ENCODE measurements at places on chromosomes 12 and 14. TPM values are rescaled to one million over a fixed set of nuclear protein-coding genes. Genes with fewer than 3 reads are reported as not detected.

- DNase-seq: peak; percentile 68
These were observed 8.8 kb downstream of the USP15 start for GRCh38 chr12:62268956-62269355.

DNA sequence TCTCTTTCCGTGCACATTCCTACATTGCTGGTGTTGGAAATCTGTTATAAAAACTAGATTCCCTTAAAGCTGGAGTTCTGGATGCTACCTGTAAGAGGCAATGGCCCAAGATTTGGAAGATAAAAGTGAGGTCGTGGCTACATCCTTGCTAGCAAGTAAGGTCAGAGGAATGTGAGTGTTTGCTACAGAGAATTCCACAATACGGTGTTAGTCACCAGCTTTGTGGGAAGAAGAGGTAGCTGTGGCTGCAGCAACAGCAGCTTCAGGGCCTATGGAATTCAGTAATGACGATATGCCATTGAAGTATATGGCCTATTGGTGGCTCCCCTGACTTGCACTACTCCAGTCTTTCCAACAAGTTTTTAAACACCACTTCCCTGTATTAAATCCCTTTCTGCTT is 227.7 kb upstream of the TMEM260 start:
- DNase-seq: peak; percentile 89

GRCh38 chr12:130615861-130616345 is 100.2 kb downstream of the RIMBP2 start:
- no peak for DNase-seq

- DNase-seq: no peak
These were observed 92.2 kb downstream of the PIWIL1 start for GRCh38 chr12:130429656-130430505.

GRCh38 chr14:106681568-106681967 is 1155.2 kb downstream of the TMEM121 start:
- DNase-seq: no peak

GRCh38 chr12:81212996-81213696 is 135.3 kb downstream of the ACSS3 start:
- DNase-seq: no peak

Gene ACVR1B
- total RNA-seq: 17.0 TPM

GRCh38 chr12:123099560-123100192 is 51.2 kb downstream of the PITPNM2 start:
- DNase-seq: no peak

Gene KRT81
- total RNA-seq: not detected

- DNase-seq: no peak
These were observed 95.0 kb downstream of the CRADD start for GRCh38 chr12:93772003-93772700.

DNA sequence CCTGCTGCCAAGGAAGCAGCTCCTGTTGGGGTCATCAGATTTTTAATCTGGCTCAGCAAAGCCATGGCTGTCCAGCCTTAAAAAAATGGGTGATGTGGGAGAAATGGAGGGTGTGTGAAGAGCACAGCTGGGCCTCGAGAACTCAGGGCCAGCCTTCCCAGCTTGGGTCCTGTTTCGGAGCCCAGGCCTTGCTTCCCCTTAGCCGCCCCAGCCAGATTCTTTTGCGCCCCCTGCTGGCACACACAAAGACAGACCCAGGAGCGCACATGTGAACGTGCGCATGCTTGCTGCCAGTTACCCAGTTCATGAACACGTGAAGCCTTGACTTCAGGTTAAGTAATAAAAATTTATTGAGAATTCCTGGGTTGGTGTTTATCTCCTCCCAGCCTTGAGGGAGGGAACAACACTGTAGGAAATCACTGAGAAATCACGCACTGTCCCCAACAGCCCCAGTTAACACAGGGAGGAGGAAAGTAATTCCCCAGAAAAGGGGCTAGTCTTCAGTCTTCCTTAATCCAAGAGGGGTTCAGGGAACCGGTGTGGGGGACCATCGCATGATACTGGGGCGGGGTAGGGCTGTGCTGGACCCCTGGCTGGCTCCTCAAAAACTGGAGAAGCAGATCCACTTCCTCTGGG is 5.3 kb downstream of the PHB2 start:
- DNase-seq: peak; percentile 89

DNA sequence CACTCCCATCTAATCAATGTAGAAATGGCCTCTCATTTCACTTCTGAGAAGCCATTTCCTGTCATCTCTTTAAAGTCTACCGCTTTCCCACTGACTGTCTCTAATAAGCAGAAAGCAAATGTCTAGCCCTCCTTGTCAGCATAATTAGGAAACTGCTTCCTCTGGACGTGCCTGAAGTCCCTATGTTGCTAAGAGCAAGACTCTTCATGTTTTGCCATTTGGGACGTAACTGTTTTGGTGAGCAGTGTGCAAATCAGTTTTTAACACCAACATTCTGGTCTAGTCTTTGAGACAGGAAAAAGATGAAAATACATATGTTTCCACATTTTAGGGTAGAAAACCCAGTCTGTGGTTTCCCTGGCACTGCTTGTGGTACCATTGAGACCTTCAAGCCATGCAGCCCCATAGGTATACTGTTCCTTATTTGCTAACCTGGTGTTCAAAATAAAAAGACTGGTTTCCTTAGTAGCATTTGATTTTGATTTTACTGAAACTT is 22.2 kb downstream of the IFNG start:
- no peak for DNase-seq

- DNase-seq: no peak
These were observed 108.0 kb downstream of the PPM1A start for GRCh38 chr14:60356906-60357550.

DNA sequence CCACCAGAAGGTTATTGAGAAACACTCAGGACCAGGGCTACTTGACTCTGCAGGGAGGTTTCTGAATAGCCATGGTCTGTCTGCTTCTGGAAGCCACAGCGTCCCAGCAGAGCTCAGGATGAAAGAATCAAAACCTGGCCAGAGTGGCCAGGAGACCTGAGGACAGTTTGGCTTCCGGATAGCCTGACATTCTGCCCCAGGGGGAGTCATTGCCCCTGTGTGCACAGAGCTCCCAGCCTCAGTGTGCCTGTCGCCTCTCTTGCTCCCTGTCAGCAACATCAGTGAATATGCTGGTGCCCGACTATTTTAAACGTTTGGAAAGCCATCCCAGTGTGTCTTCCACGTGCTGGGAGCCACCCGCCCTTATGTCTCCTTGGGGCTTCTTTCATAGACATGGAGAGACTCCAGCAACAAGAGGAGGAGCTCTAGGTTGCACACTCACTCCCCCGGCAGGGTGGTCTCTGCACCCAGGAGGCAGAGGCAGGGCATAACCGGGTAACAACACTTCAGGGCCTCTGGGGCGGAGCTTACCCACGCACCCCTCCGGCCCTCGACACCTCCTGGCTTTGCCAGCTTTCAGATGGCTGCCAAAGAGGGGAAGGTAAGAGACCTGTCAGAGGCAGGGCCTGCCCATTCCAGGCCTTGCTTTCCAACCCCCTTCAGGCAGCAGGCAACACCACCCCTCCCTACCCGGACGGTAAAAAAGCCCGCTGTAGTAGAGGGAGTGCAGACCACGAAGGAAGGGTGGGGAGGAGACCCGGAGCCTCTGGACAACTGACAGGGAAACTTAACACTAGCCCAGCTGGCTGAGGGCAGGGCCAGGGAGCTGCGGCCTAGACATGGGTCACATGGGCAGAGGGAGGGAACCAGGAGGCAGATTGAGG is 19.0 kb upstream of the SLC6A12 start:
- no peak for DNase-seq

GRCh38 chr14:22650960-22651521 is 6.9 kb upstream of the OR6J1 start:
- peak; percentile 44 for DNase-seq

Gene HOXC9
- 2.5 TPM for total RNA-seq

- DNase-seq: peak; percentile 63
These were observed 715 bp upstream of the RAP1B start for GRCh38 chr12:68609998-68610369.

Gene SERPINA4
- total RNA-seq: not detected

Data from GM23248 (cell line).